Fibroblast of skin of left quadriceps (primary cell): ENCODE measurements at places on chromosomes 12 and 14.

DNA sequence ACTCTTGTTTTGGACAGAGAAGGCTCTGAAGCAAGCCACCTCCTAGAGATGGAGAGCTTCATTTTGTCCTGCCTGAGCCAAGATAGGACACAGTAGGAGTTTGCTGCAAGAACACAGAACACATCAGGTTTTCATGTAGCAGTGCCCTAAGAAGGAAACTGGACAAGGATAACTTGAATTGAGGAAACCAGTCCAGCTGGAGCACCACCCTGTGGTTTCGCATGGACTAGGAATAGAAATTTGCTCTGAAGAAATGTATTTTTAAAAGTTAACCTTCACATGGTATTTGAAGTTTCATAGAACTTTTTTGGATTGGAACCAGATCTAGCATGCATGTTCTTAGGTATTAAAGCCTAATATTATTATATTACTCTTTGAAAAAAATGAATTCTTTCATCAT lies 68.8 kb downstream of the RERG start:
- no peak for DNase-seq

- no peak for DNase-seq
Observed at GRCh38 chr12:121600702-121601336, 20.0 kb upstream of the KDM2B start.

DNA sequence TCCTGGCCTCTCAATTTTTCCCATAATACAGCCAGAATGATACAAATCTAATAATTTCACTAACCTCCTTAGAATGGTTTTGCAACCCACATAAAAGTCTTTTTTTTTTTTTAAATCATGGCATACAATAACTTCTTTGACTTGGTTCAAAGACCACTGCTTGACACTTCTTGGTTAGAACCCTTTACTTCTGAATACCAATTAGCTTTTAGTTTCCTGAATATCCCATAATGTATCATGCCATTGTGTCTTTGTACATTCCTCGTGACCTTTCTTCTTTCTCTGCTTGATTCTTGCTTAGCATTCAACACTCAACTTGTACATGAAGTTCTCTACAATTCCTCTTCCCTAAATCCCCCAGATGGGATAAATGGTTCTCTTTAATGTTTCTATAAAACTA lies 19.3 kb downstream of the KLHL28 start:
- DNase-seq, result no peak

GRCh38 chr14:23629832-23630396 lies 6.2 kb upstream of the DHRS2 start:
- no peak for DNase-seq

- peak; percentile 89 for DNase-seq
Observed at GRCh38 chr14:103606963-103607668, 21.9 kb upstream of the KLC1 start.

DNA sequence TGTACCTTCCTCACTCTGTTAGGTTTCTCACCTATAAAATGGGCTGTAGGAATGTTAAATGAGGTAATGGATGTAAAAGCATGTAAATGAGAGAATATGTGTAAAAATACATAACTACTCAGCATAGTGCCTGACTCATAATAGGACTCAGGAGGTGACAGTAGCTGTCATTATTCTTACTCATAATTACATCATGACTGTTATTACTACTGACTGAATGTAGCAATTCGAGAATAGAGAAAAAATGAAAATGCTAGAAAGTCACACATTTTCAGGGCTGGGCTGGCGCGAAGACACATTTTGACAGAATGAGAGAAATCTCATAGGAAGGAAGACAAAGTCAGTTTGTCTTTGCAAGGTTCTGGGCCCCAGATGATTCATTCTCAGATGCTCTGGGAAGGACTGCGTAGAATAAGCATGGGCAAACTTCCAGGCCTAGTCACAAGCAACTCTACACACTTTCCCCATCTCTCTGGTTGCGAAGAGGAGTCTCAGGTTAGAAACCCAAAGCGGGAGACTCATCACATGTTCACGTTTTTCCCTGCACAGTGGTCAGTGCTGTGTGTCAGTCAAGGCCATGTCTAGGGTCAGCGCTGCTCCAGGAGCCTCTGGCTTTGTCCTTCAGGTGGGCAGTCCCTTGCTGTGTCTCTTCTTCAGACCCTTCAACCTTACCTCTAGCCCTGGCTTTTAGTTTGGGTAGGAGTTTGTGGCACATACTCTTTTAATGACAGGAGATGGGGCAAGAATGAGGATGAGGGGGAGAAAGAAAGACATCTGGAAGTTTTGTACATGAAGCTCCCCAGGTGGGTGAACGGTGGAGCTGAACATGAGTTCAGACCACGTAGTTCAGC lies 8.4 kb downstream of the GPRC5A start:
- peak; percentile 84 for DNase-seq

DNA sequence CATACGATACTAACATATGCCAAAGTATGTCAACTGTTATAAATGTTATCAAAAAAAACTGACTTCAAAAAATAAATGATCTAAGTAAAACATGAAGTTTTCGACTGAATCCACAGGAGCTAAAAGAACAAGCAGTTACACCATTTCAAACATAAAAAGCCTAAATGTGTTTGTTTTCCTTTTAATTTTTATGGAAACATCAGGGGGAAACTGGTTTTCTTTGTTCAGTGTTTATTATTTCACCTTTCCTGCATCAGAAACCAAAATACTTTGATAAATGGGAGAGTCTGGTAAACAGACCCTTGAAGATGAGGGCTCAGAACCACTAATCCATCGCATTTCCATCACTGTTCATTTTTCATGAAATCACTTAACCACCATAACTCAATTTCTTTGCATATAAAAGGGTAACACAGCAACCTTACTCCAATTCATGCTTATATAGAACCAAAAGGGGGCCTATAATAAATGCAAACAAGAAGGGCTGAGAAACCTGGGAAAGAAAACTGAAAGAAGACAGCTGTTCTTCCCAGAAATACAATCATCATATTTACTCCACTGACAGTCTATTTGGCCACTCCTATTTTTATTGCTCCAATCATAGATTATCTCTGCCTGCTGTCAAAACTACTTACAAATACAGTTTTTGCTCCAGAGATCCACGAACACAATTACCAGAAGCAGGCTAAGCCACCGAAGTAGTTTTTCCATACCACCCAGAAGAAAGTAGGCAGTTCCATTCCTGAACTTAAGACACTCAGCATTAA lies 17.0 kb downstream of the FGD6 start:
- DNase-seq, result no peak

- no peak for DNase-seq
Observed at GRCh38 chr14:89349171-89350008, 67.6 kb downstream of the FOXN3 start.

DNA sequence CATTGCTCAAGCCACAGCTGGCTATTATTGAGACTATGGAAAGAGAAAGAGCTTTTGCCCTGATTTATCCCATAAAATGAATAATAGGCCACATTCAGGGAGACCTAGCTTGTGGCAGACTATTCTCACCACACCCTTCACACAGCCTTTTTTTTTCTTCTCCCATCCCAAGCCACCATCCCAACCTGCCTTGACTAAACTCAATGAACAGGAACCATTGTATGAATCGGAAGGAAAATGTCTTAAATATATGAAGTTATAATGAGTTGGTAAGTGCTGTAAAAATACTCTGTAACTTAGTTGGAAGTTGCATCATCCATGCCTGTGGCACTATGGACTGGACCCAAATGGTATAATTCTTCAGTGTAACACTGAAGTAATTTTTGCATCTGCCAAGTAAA lies 338.4 kb downstream of the RAD51B start:
- DNase-seq, result no peak

DNA sequence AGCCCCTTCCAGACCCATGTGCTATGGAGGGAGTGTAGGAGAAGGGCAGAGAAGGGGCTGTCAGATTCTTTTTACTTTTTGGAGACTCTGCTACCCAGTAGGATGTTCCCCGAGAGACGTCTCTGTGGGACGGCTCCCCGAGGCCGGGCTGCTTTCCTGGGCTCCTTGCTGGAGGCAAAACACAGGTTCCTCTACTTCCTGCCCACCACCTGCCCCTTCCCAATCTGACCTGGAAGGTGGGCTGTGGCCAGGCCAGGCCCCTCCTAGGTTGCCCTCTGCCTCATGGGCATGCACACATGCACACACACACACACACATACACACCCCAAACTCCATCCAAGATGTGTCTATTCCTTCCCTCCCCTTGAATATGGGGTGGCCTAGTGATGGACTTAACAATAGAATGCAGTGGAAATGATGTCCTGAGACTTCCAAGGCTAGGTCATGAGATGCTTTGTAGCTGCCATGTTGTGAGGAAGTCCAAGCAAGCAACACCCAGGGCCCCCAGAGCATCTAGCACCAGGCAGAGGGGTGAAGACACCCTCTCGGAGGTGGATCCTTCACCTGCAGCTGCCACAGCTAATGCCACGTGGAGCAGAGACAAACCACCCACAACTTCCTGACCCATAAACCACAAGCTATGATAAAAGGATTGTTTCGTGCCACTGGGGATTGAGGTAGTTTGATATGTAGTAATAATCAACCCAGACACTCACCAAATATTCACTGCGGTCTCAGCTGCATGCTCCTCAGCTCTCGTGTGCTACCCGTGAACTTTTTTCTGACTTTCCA lies 1.6 kb upstream of the ASB2 start:
- DNase-seq, result no peak

- DNase-seq, result no peak
Observed at GRCh38 chr14:94021416-94022157, 4.6 kb upstream of the OTUB2 start.

DNA sequence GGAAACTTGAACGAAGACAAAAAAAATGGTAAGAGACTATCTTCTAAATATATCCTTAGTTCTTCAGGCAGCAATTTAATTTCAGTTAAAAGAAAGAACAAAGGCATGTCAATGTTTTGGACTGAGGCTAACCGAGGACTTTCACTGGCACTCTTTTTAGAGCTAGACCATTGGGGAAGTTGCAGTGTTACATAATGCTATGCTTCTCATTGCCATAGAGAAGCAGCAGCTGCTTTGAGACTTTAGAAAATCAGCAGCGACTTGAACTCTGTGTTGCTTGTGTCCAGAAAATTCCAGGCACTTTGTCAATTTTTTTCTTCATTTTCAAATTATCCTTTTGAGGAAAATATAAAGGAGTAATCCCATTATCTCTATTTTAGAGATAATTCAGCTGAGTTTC lies 964.2 kb downstream of the NRXN3 start:
- DNase-seq, result no peak

DNA sequence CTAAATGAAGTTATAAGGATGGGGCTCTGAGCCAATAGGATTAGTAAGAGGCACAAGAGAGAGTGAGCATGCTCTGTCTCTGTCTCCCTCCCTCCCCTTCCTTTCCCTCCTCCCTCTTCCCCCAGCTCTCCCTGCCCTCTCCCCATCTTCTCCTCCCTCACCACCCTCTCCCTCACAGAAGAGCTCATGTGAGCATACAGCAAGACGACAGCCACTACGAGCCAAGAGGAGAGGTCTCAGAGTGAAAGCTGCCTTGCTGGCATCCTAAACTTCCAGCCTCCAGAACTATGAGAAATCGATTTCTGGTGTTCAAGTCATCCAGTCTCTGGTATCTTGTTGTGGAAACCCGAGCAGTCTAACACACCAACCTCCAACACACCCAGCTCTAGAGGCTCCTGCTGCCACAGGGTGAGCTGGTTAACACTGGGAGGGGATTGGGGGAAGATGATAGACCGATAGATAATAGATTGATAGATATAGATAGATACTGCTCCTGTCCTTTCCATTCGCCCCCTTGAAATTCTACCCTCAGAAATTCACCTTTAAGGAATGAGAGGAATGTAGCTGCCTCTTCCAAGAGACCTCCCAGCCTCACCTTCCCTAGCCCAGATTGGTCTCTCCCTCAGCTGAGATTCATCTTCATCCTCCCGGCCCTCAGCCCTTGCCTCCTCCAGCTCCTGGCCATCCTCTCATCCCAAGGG lies 25.8 kb upstream of the ACTN1 start:
- no peak for DNase-seq

GRCh38 chr12:106358396-106359241 lies 1.1 kb downstream of the POLR3B start:
- peak; percentile 35 for DNase-seq

DNA sequence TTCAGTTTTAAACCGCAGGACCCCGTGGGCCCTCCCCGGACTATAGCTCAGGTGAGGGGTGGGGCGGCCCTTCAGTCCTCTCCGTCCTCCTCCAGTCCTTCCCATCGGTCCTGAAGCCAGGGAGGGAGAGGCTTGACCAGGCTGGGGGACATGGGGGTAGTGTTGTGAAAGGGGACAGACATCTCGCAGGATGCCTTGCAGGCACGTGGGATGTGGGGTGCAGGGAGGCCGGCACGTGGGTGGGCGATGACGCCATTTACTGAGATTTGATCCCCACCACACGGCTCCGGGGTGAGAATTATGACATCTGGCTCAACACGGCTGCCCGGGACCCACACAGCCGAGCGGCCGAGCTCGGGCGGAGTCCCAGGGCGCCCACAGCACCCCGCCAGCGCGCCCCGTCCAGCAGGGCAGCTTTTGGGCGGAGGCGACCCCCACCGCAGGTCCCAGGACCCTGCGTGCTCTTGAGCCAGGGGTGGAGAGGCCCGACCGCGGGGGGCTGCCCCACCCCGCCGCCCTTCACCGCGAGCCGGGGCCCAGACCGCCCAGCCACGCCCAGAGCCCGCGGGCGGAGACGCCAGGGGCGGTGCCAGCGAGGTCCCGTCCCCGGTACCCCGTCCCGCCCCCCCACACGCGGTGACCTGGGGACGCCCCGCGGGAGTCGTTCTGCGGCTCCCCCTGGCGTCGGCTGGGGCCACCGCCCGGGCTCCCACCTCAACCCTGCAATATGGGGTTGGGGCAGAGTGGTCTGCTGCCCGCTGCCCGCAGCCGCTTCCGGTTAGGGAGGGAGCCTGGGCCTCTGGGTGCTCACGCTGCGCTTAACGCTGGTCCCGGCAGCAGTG lies 3.3 kb upstream of the EXOC3L4 start:
- DNase-seq, result no peak

DNA sequence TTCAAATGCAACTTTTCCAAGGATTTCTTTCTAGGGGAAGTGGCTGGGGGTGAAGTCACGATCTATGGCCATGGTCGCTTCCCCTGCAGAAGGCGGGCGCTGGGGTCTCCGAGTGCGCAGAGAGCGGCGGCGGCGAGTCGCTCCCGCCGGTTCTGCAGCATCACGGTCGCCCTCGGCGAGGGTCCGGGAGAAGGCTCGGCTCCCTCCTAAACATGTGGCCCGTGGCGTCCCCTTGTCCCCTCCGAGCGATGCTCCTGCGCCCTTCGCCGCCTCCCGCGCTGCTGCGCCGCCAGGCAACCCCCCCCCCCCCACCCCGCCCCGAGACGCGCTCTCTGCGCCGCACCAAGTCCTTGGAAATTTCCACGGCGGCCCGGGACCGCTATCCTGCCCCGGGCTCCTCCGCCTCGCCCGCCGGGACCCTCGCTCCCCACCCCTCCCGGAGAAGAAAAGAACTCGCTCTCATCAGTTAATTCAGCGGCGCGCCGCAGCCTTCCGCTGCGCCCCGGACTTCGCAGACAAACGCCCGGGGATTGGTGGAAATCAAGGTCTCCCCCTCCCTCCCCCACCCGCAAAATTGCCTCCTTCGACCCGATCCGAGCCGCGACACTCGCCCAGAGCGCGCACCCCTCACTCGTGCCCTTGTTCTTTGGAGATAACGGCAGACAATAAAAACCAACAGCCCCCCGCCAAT lies at the start of gene ST8SIA1:
ST8SIA1 (minus strand) TSS at position 298 of the 691 bp plus-strand sequence. CDS start 475 bp downstream, outside the sequence.
- no peak for DNase-seq

GRCh38 chr12:107469011-107469410 lies 216.6 kb upstream of the PWP1 start:
- no peak for DNase-seq

- DNase-seq, result peak; percentile 10
Observed at GRCh38 chr14:35553808-35554207, 19.8 kb downstream of the INSM2 start.
